CD4-positive, alpha-beta T cell treated with Interleukin-6 at 100 ng/mL for 8 hours (primary cell): ENCODE measurements at places on chromosomes 2 and 18.

GRCh38 chr2:69994166-69994565 lies 32.7 kb upstream of the ASPRV1 start:
- DNase-seq: no peak

DNA sequence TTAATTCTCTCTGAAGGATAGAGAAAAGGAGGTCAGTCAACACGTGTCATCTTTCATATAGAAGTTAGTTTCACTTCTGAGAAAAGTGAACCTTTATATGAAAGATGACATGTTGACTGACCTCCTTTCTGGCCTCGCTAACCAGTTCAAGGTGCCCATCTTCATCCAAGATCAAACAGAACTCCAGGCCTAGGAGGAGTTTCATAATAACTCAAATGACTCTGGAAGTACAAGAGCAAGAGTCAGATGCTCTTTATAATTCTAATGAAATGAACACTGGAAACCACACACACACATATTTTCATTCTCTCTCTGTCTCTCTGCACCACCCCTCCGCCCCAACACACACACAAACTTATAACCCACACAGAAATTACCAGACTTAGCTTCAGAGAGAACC lies 16.3 kb downstream of the ANKRD44 start:
- DNase-seq: peak; percentile 21

GRCh38 chr2:211439011-211439410 lies 882.6 kb downstream of the CPS1 start:
- no peak for DNase-seq

GRCh38 chr2:239991689-239992314 lies 33.3 kb downstream of the NDUFA10 start:
- DNase-seq: peak; percentile 30

DNA sequence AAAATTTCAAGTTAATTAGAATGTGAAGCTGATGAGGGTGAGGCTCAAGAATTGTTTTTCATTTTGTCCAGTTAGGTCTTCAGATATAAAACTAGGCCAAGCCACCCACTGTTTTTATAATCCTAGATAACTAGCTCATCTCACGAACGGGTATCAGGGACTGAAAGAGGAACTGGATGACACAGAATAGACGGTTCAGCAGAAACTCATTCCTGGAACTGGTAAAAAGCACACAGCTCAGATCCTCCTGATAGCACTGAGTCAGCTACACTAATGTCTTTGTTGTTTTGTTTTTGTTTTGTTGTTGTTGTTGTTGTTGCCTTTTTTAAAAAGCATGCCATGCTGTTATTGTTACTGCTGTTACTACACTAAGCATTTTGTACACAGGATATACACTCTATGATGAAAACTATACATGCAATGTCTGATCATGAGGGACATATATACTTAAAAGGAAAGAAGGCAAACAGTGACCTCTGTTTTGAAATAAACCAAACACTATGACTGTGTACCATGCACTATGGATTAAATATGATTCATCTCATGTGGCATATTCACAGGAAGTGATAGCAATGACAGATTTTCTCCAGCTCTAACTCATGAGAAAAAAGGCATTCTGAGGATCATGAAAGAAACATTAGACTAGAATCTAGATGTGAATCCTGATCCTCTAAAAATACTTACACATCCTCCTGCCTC lies 437.6 kb downstream of the NCKAP5 start:
- DNase-seq: no peak

GRCh38 chr18:478681-479080 lies 21.8 kb downstream of the COLEC12 start:
- DNase-seq: no peak

DNA sequence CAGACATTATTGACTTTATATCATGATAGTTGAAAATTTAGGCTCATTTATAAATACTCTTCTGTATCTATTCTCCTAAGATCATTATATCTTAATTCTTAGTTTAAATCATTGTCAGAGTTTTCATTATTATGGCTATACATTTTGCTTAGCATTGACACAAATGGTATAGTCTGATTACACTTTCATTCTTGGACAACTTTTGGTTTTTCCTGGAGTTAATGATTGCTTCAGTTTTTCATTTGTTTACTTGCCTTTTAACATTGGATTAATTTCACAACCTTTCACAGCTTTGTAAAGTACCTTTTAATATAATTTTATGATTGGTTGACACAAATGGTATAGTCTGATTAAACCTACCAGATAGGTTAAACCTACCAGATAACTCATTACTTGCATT lies 298.2 kb downstream of the DYSF start:
- no peak for DNase-seq

GRCh38 chr18:73924836-73925235 lies 222.8 kb downstream of the FBXO15 start:
- DNase-seq: no peak

DNA sequence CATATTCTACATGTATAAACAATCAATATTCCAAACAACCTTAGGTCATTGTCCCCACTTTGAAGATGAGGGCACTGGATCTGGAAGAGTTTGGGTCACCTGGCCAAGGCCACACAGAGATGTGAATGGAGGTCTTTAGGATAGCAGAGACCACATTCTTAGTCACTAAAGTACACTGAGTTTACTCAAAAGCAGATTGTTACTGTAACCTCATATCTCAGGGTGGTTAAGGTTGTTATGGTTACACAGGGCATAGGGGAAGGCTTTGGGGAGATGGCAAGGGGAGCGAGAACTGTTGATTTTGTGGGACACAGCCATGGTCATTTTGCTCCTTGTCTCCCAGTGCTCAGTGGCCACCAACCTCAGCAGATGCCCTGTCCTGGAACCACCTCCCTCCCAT lies 109.4 kb downstream of the GATA6 start:
- no peak for DNase-seq

GRCh38 chr2:221450280-221450679 lies 121.8 kb downstream of the EPHA4 start:
- DNase-seq: no peak

DNA sequence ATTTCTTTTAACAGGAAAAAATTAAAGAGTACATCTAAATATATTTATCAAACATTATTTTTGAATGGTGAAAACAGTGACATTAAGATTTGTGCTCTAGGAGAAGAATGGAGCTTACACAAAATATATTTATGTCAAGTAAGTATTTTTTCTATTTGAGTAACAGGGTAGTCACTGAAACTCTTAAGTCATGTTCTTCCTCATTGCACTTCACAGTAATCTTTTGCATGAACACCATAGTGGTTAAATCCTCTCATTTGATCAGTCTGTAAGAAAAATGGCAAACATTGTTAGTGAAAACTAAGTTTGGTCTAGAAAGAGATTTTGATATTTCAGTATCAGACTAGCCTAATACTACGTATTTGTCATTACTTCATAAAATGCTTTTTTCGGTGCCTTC lies 8.1 kb downstream of the GMCL1 start:
- no peak for DNase-seq
